ENCODE measurements at places on chromosomes 11 and 22.

- no peak for DNase-seq
Measured at GRCh38 chr22:30205281-30206115, 41.1 kb downstream of the LIF start.

GRCh38 chr11:46380340-46381047 is 975 bp upstream of the MDK start:
- DNase-seq = no peak

DNA sequence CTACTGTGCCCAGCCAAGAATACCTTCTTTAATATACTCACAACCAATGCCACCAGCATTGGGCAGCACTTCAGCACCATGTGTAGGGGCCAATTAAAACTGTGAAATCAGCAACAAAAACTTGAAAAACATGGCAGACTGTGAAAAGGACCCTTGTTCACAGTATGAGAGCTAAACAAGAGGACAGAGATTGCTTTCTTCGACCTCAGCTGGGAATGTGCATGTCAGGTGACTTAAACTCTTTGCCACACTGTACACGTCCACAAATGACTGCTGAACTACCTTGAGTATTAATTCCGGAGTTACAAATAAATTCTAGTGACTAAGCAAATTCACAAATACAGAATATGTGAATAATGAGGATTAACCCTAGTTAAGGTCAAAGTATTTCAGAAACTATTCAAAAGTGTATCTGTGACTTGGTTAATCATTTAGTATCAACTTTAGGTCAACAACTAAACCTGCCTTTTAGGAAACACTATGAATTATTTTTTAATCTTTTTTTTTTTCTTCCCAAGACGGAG is 33.0 kb downstream of the DDX6 start:
- DNase-seq = no peak

GRCh38 chr11:59894616-59895015 is 16.0 kb downstream of the OOSP3 start:
- DNase-seq = no peak

GRCh38 chr11:66267039-66267378 is 1.4 kb upstream of the RAB1B start:
- no peak for DNase-seq

Data from hematopoietic multipotent progenitor cell treated with erythropoietin and hydrocortisone succinate and interleukin-3 and kit ligand, for 15 days (in vitro differentiated cells).